Pancreas (tissue), 10 donors: ENCODE measurements at places on chromosomes 2 and 18. TPM values are rescaled to one million over a fixed set of nuclear protein-coding genes. Genes with fewer than 3 reads are reported as not detected.

Gene ATP8B1
- 38.2 TPM for total RNA-seq

Gene SLC5A7
- not detected for total RNA-seq

Gene FEV
- total RNA-seq = 0.37 TPM

Gene PJVK
- 0.88 TPM for total RNA-seq

Gene CNGA3
- 0.16 TPM for total RNA-seq

Gene SATB2
- 2.7 TPM for total RNA-seq

Gene ALPI
- total RNA-seq = not detected

Gene RND3
- total RNA-seq = 5.6 TPM

Gene NEUROD1
- 9.1 TPM for total RNA-seq

Gene RNU2-63P
- not detected for total RNA-seq
